NCI-H1436 treated with DMSO at 0.1 percent for 48 hours (cell line): ENCODE measurements at places on chromosomes 5 and 9.

GRCh38 chr9:86962692-86963091 lies 15.4 kb upstream of the GAS1 start:
- no peak for DNase-seq

GRCh38 chr9:123867034-123867433 lies 62.9 kb downstream of the DENND1A start:
- no peak for DNase-seq

DNA sequence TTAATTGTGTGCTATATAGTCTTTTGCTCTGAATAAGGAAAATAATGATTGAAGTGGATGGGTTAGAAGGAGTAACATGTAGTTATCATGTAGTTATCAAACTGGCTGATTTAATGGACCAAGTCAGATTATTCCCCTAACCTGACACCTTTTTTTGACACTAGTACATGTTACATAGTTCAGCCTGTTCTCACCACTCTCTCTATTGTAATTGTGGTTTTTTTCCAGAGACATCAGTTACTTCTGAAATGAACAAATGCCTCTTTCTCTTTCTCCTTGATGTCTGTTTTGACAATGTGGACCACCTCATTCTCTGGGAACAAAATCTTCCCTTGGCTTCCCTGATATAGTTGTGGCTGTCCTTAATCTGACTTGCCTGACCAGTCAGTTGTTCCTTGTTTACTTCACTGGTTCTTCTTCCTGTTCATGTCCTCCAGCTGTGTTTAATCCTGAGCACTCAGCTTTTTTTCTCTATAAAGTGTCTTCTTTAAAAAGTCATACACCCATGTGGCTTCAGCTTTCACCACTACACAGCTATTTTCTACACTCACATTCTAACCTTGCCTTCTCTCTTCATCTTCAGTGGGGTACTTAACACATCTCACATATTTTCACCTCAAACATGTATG lies 243.4 kb downstream of the ARRDC3 start:
- DNase-seq, result no peak

DNA sequence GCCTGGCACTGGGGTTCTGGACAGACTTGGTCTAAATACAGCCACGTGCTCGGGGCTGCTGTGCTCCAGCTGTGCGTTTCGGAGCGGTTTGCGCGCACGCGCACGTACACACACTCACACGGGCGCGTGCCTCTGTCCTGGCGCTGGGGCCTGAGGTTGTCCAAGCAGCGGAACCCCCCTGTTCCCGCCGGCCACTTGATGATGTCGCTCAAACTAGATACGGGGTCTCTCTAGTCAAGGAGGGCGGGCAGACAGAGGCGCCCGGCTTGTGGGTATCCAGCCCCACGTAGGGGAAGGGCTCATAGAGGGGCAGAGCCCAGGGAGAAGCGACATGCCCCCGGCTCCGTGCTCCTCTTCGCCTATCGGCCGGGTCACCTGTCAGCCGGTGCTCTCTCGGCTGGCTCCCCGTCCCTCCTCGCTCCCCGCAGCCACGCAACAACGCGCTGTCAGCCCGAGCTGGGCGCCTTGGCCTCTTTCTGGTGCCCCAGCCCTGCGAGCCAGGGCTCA lies 8.9 kb downstream of the NR2F1-AS1 start:
- no peak for DNase-seq
